PC-3 (cell line): ENCODE measurements at places on chromosomes 2 and 18. TPM values are rescaled to one million over a fixed set of nuclear protein-coding genes. Genes with fewer than 3 reads are reported as not detected.

EVA1A gene
- total RNA-seq: 48.9 and 70.8 TPM in 2 replicates

IL18RAP gene
- not detected in 2 replicates for total RNA-seq

MALT1 gene
- 24.2 and 26.3 TPM in 2 replicates for total RNA-seq

SLC5A7 gene
- total RNA-seq: 0.06 TPM in 1 of 2 replicates, not detected in the other

TCF7L1 gene
- 1.8 and 2.8 TPM in 2 replicates for total RNA-seq

DNA sequence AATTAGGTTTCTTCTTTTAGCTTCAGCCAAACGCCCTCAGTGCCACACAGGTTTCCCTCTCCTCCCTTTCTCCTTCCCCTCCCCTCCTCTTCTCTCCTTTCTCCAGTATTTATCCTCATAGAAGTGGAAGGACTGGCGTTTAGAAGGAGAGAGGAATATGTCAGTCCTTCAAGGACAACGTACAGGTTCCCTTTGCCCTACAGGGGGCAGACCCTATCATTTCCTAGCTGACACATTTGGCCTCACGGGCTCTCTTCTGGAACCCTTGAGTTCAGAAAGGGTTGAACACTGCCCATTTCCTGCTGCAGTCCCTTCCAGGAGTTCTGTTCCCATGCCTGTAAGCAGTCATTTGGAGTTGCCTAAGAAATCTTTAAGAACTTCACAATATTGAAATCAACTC lies 46.1 kb downstream of the CDCA7 start:
- DNase-seq: peak; percentile 18

DNA sequence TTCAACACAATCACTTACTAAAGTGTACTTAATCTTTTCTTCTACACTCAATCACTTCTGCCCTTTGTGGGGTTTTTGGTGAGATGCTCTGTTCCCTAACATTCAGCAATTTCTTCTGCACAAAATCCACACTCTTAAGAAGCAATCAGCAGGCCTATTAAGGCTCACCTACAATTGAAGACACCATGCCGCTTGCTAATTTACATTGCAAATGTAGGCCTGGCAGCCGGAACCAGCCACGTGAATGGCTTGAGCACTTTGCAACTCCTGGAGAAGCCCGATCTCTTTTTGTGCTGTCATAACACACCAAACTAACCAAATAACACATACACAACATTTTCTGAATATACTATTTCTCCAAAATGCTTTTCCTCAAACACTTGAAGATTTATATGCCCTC lies 66.3 kb downstream of the NYAP2 start:
- DNase-seq: no peak

DNA sequence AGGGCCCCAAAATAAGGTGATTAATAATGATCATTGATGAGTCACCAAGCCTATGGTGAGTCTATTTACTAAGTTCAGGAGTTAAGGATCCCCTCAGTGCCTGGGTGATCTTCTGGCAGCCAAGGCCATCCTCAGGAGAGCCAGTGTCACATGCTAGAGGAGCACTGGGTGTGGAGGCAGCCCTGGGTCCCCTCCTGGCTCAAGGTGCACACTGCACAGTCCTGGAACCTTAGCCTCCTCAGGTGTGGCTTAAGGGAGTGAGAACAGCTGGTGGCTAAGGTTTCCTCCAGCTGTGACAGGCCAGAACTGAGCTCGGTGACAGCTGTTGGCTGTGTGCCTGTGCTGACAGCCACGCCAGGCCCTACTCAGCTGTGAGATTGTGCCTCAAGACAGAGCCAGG lies 52.1 kb upstream of the ACAA2 start:
- DNase-seq: no peak

DNA sequence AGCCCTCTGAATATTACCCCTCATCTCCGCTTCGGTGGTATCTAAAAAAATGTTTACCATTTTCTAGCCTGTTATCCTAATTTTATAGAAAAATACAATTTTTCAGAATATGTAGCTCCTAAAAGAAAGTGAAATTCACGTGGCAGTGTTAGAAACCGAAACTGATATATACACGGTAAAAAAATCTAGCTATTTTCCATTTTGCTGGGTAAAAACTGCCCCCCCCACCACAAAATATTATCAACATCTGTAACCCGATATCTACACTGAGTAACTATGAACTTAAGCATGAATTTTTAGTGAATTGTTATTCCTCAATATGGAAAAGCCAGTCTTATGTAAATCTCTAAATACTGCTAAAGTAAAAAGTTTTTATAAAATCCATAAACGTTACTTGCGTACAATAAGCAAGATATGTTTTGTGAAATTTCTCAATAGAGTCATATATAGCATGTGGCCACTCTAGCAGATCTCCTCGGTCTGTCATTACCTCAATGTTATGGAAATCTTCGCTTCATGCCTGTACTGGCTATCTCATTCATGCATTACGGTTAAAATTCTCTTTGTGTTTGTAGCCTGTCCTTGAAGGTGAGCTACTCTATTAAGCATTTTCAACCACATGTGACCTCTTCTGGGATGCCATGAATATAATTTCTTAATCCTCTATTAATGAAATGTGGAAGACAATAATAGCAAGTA lies 524.2 kb downstream of the TRIB2 start:
- DNase-seq: no peak

DNA sequence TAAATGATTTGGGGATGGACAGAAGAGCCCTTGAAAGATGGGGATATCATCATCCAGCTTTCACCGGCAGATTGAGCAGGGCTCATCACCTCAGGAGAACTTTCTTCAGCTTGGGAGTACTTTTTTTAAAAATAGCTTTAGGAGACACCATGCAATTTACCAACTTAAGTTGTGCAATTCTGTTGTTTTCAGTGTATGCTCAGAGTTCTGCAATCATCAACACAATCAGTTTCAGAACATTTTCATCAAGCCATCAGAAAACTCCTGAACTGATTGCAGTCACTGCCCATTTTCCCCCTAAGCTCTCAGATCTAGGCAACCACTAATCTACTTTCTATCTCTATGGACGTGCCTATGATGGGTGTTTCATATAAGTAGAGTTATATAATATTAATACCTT lies 117.7 kb downstream of the CRIM1 start:
- DNase-seq: no peak

GRCh38 chr2:172233987-172234715 lies 131.5 kb upstream of the DLX2 start:
- no peak for DNase-seq

- DNase-seq: no peak
Observed at GRCh38 chr2:137348301-137348700, 583.0 kb downstream of the THSD7B start.
